ENCODE measurements at places on chromosomes 2 and 18.
A peak's percentile ranks its signal among the peaks of the same experiment; 100 is the strongest.

DNA sequence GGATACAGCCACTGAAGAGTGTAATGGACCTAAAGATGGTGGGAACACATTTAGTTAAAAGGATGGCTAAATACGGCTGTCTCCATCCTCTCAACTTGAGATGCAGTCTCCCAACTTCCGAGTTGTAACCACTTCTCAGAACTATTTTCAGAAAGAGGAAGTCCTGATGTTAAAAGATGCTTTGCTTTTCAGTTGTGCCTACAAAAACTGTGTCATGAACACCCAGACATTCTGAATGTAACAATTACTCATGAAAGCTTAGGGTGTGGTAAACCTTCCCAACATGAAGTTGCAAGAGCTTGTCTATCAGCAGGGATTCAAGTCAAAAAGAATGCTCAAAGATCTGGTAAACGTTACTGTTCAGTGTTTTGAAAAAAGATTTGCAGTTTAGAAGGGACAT is 147.9 kb downstream of the DOCK10 start:
- DNase-seq, result no peak

DNA sequence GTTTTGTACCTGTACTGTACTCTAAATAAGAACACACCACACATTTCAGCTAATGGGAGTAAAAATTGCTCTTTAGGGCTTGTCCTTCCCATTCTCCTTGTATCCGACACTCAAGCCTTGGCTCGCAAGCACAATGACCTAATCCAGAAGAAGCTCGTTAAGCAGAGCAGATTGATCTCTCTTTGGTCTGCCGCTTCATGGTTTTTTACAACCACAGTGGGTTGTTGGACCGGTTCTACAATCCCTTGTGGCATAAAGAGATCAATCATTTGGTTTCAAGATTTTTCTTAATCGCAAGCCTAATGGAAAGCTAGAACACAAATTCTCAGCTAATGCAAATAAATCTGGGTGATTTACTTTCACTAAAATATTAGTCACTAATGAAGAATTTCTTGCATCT is 662.1 kb downstream of the LRP1B start:
- DNase-seq, result peak; percentile 16

GRCh38 chr2:43448822-43449110 is 147.1 kb downstream of the THADA start:
- no peak for DNase-seq

DNA sequence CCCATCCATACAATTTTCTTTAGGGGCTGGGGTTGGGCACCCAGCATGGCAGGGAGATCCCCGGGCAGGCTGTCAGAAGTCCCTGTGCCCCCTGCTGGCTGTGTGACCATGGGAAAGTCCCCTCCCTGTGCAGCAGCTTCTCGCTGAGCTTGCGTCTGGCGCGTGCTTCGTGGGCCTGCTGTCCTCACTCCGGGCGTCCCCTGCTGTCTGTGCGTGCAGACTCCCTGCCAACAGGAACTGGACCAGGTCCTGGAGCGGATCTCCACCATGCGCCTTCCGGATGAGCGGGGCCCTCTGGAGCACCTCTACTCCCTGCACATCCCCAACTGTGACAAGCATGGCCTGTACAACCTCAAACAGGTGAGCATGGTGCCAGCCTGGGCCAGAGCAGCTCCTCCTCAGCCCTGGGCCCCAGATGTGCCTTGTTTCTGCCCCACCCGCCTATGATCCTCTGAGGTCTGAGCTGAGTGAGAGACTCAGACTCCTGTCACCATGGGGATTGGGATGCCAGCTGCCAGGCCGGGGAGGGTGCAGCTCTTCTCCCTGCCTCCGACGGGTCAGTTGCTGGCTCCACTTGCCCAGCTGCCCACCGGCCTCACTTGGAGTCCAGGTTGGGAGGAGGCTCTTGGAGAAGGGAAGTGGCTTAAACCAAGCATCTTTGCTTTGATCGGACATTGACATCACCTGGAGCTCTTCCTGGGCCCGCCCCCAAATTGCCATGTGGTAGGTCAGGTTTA is 28.6 kb downstream of the IGFBP2 start:
- no peak for DNase-seq

DNA sequence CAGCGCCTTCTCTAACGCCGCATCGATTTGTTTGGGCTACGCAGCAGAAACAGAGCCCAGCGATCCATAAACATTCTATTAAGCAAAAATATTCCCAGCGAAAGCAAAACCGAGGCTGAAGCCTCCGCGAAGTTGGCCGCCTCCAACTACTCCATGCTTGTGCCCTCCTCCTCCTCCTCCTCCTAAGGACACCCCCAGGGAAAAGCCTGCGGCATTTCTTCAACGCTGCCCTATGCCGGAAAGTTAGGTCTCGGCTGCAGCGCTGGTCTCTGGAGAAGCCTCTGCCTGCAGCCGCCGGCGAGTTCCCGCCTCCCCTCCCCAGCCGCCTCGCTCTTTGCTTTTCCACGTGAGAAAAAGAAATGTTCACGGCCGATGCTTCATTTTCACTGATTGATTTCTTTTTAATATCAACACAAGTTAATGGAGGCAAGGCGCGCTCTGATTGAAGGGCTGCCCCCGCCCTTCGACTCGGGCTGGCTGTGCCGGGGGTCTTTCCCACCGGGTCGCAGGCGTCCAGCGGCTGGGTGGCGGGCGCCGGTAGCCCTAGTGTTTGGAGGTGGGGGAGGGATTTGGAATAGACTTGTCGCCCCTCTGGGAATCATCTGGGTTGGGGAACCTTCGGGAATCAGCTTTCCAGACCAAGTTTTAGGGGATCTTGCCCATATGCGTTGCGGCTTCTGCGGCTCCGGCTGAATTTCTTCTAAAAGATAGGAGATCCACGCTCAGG is 3.9 kb downstream of the NRP2 start:
- no peak for DNase-seq

DNA sequence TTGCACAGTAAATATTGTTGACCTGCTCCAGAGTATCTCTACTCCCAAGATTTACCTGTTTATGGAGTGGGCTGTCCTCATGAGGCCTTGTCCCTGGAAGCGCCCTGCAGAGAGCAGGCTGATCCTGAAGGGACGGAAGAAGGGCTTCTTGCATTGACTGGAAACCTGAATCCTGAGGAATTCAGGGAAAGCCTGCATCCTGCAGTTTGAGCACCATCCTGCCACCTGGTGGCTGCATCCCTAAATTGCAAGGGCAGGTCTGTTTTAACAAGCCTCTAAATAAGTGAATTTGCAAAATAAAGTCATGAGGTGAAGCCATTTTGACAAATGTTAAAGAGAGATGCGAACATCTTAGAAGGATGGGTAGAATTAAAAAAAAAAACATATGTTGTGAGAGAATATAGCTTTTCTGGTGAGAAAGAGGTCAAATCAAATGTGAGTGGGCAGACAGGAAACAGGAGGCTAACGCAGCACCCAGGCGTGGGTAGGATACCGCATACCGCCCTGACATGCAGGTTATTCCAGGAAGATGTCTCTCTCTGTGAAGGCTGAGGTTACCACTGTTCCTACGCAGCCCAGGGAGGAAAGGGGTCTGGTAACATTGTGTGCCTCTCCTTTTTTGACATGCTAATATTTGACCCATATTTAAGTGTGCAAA is 754.9 kb downstream of the RNF144A start:
- DNase-seq, result peak; percentile 67

DNA sequence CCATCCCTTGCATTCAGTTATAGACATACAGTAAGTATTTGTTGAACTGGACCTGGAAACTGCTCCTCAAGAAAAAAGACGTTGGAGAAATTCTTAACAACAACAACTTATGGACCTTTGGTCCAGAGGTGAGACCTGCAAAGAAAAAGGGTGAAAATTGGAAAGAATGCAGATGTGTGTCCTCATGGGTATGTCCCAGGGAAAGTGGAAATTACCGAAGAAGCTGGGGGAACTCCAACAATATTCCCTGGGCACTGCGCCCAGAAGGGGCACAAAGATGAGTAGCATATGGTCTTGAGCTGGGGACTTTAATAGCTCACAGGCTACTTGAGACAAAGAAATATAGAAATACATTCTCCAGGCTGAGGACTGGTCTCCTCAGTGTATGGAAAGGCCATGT is 35.5 kb upstream of the YWHAQ start:
- DNase-seq, result no peak

- no peak for DNase-seq
These were observed 297.5 kb upstream of the UBE2E3 start for GRCh38 chr2:180682871-180683270.

DNA sequence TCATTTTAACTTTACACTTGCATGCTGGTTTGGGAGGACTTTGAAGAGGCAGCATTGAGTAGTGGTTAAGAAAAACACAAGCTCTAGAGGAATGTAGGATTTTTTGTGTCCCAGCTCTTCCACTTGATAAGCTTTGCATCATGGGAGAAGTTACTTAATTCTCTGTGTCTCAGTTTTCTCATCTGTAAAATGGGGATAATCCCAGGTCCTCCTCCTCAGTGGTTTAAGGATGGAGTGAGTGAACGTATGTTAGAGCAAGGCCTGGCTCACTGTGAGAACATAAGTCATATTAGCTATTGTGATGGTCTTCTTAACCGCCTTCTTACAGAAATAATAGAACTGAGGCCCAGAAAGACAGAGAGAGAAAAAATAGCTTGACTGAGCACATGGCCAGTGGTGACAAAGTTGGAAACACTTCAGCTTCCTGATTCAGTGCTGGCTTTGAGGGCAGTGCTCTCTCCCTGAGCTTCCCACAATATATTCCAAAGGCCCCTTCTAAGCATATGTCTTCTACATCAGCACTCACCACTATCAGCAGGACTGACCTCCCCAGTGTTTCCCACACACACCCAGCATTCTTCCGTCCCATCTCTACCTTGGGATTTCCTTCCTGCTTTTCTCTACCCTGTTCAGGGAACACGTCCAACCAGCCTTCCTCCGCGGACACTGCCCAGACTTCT is 214.9 kb upstream of the TNP1 start:
- no peak for DNase-seq

GRCh38 chr2:179850188-179850587 is 11.2 kb downstream of the ZNF385B start:
- no peak for DNase-seq

DNA sequence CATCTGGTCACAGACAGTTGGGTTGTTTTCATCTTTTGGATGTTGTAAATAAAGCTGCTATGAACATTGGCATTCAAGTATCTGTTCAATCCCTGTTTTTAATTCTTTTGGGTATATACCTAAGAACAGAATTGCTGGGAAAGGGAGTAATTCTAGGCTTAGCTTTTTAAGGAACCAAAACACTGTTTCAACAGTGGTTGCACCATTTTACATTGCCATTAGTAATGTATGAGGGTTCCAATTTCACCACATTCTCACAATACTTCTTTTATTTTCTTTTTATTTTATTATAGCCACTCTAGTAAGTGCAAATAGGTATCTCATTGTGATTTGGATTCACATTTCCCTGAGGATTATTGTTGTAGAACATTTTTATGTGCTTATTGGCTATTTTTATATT is 108.9 kb upstream of the GLS start:
- no peak for DNase-seq

DNA sequence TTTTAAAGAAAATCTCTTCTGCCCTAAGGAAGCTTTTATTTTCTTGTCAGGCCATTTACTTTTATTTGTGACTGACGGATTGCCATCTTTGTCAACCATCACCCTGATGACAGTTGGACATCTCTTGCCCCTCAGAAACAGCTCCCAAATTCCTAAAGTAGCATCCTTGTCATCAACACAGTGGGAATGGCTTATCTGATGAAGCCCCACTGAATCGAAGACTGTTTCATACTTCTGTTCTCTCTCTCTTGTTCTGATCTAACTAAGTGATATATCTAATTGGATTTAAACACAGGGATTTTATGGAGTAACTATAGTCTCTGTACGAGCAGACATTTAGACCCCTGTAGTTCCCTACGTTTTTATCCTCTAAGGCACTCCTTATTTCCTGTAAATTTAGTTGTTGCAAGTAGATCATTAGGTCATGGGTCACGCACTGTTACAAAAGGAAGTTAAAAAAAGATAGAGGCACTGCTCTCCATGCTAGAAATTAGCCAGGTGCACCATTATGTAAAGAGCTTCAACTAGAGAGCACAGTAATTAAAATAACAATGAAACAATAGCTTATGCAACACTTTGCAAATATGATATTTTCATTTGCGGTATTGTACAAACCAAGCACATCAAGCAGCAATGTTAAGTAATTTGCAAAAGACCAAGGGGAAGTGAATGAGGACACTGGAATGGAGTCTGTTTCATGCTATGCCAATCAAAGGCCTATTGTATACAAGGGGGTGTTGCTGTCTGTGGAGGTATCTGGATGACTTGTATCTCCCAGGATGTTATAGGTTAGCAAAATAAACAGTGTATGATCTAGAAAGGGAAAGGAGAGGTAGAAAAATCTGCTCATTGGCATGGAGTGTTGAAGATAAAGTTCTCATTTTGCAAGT is 284.7 kb downstream of the LRRTM1 start:
- DNase-seq, result peak; percentile 5

- DNase-seq, result no peak
These were observed 275.9 kb downstream of the CDH20 start for GRCh38 chr18:61609131-61609530.

DNA sequence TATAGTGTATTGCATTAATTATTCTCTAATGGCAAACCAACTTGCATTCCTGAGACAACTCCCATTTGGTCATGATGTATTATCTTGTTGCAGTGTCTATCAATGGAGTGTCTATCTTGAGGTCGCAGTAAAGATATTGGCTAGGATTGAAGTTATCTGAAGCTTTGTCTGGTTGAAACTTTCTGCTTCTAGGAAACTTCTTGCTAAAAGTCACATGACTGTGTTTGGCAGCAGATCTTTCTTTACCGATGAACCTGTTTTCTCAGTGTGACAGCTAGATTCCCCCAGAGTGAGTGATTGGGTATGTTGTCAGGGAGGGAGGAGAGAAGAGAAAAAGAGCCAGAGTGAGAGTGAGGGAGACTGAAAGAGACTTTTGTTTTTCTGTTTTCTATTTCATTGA is 119.6 kb downstream of the QPCT start:
- no peak for DNase-seq

DNA sequence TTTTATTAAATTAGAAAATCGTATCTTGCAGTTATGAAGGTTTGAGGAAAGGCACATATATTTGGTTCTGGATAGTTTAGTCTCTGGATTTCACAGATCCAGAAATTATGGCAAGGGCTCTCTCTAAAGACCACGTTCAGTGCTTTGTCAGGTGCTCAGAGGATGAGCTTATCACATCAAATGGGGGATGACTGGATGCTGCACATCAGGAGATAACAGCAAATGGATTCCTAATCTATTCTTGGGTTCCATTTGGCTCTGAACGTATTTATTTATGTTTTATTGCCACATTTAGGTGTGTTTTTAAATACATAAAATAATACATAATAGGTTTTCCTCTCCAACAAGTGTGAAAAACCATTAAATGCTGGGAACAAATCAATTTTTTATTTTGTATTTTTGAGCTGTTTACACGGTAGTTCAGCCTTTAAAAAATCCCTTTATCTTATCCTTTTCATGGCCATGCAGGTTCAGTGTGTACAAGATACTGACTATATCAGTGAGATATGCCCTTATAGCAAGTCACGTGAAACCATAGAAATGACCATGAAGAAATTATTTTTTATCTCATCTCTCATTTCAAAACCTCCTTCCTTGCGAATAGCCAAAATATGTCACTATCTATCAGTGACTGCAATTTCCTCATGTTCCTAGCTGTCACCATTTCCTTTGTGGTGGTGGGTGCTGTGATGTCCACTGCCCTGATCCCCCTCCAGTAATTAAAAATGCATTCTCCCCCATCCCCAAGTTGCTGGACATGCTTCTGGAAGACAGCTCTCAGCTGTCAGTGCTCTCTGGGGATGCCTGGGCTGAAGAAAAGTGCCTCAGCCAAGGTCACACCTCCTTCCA is 25.9 kb upstream of the CXCR4 start:
- peak; percentile 8 for DNase-seq

Measured in NCI-H82 (cell line).